Caki2 (cell line): ENCODE measurements at places on chromosomes 3 and 15. TPM values are rescaled to one million over a fixed set of nuclear protein-coding genes. Genes with fewer than 3 reads are reported as not detected.

- no peak for DNase-seq
Observed at GRCh38 chr3:43710607-43711006, 19.9 kb downstream of the ABHD5 start.

TM4SF18 gene
- total RNA-seq = 5.9 and 9.3 TPM in 2 replicates

GRCh38 chr15:70171256-70171886 lies 73.7 kb upstream of the TLE3 start:
- no peak for DNase-seq

- no peak for DNase-seq
Observed at GRCh38 chr3:147411238-147411814, 2.2 kb downstream of the ZIC1 start.

PRRT3 gene
- 0.20 and 1.2 TPM in 2 replicates for total RNA-seq

MYO5C gene
- 0.72 and 1.6 TPM in 2 replicates for total RNA-seq

DNA sequence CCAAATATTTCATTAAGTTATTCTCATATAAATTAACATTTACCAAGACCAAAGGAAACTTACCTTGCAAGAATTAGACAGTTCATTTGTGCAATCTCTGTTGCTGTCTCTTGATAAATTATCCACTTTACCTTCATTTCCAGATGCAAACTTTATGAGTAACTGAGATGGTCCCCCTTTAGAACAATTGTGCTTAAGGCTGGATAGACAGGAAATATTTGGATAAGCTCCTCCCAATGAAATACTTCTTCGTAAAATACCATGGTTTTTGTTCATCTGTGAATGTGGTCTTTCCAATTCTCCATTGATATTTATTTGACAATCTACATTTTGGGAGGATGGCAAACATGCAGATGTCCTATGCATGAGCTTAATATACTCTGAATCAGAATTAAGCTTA lies 78.2 kb downstream of the NEDD4 start:
- DNase-seq = no peak

GRCh38 chr15:33154351-33155166 lies 40.0 kb downstream of the FMN1 start:
- peak; percentile 55 for DNase-seq

- peak; percentile 62 for DNase-seq
Observed at GRCh38 chr15:32828507-32829186, 110.8 kb downstream of the GREM1 start.

DNA sequence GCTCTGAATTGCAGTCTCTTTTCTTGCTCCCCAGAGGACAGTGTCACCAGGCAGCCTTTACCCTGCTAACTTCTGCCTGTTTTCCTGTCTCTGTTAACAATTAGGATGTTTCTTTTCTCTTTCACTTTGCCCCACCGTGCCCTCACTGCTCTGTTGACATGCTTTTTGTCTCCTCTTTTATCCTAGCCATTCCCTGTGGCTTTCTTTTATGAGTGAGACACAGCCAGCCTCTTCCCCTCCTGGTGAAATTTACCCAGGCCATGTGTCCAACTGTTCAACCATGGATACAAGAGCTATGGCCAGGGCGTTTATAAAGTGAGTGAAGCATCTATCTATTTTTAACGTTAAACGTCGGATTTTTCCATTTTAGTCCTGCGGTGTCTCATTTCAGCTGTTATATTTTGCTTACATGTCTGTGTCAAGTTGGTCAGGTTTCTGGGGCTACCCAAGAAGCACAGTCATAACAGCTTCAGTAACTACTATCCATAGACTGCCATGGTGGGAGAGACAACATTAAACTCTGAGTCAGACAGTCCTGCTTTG lies 443.2 kb upstream of the AZI2 start:
- no peak for DNase-seq

LRRK1 gene
- 9.2 and 9.8 TPM in 2 replicates for total RNA-seq

- DNase-seq = no peak
Observed at GRCh38 chr3:130091958-130092357, 10.3 kb downstream of the ALG1L2 start.

GRCh38 chr3:95280711-95281352 lies 1218.0 kb downstream of the NSUN3 start:
- DNase-seq = peak; percentile 28

CYFIP1 gene
- total RNA-seq = 28.1 and 37.4 TPM in 2 replicates

WDR49 gene
- total RNA-seq = 1.2 TPM in 1 of 2 replicates, not detected in the other

SLC9C1 gene
- total RNA-seq = not detected in 2 replicates

DNA sequence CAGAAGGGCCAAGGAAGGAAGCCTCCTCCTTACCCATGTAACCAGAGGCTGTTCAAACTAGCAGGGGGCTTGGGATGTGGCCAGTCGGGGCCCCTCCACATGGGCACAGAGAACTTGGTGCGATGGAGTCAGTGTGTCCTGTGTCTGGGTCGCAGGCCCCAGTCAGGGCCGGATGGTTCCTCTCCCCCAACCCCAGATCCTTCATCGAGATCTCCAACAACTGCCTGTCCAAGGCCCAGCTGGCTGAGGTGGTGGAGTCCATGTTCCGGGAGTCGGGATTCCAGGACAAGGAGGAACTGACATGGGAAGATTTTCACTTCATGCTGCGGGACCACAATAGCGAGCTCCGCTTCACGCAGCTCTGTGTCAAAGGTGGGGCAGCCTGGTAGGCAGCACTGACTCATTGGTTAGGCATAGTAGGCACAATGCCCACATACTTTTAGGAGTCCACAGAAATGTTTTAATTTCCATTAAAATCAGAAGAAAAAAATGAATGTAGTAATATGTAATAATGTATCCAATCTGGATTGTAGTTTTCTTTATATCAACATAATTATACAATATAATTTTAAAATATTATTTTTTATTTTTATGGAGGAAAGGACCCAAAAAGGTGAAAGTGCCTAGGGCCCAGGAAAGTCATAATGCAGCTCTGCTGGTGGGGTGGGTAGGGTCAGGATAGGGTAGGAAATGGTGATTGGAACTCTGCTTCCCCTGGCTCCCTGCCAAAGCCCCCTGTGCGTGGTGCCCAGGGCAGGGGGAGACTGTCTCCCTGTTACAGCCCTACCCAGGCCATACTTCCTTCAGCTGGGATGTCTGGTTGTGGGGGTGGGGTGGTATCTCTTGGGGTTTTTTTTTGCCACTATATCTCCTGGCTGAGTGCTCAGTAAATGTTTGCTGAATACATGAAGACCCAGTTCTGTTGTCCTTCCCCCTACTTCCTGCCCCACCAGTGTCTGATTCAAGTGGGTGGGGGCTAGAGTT lies 18.6 kb downstream of the DUOX1 start:
- DNase-seq = no peak

- no peak for DNase-seq
Observed at GRCh38 chr15:62942428-62942827, 100.1 kb upstream of the TPM1 start.

AVEN gene
- 14.2 and 23.8 TPM in 2 replicates for total RNA-seq

DNA sequence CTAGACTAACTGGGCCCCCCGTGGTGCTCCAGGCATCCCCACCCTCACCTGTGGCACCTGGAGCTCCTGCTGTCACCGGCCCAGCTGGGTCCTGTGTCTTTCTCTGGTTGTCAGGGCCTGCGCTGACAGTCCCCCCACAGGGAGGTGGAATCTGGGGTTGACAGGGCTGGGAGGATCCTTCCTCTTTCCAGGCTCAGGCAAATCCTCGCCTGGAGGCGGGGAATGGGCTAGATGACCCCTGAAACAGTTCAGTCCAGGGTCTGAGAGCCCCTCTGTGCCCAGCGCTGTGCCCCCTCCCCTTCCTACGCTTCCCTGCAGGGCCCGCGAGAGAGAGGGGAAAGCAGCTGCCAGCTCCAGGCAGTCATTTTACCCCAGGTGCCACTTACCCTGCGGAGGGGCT lies 50.1 kb upstream of the MCF2L2 start:
- DNase-seq = no peak

EMC7 gene
- 37.4 and 51.1 TPM in 2 replicates for total RNA-seq

CA12 gene
- total RNA-seq = 194 and 272 TPM in 2 replicates

GRCh38 chr3:107846279-107846852 lies 244.5 kb downstream of the CD47 start:
- peak; percentile 22 for DNase-seq

DNA sequence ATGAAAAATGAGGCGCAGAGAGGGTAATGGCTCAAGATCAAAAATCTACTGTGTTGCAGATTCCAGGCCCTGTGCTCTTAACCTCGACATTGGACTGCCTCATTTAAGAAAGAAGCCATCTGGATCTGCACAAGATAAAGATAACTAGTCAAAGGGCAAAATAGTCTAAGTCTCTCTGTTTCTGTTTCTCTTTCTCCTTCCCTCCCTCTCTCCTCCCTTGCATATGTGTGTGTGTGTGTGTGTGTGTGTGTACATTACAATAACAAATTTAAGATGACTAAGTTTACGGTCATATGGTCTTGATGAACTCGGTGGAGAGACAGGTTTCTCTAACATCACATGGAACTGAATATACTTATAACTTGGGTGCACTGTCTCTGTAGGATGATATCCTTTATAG lies 69.2 kb downstream of the MEIS2 start:
- peak; percentile 46 for DNase-seq

GRCh38 chr3:127762077-127762786 lies 60.1 kb downstream of the MGLL start:
- no peak for DNase-seq
